Progenitor cell of endocrine pancreas (in vitro differentiated cells): ENCODE measurements at places on chromosomes 12 and 14. TPM values are rescaled to one million over a fixed set of nuclear protein-coding genes. Genes with fewer than 3 reads are reported as not detected.

GRCh38 chr12:14884458-14884878 lies 1.2 kb downstream of the MGP start:
- DNase-seq: no peak

DNA sequence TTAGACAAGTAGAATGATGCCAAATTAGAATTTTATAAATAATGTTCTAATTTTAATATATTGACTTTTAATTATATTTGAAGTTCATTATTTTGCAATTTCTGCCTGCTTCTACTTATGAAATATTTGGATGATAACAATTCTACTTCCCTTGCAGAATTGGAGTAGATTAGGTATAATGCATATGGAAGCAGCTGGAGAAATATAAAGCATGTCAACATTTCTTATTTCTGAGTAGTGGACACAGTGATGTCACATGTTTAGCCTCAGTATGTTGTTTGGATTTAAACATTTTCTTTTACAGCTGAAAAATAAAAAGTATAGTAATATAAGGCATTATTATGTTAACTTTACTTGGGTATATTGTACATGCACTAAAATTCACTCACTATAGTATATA lies 344.2 kb upstream of the E2F7 start:
- DNase-seq: no peak

GRCh38 chr14:75723716-75724115 lies 62.7 kb downstream of the TTLL5 start:
- no peak for DNase-seq

DNA sequence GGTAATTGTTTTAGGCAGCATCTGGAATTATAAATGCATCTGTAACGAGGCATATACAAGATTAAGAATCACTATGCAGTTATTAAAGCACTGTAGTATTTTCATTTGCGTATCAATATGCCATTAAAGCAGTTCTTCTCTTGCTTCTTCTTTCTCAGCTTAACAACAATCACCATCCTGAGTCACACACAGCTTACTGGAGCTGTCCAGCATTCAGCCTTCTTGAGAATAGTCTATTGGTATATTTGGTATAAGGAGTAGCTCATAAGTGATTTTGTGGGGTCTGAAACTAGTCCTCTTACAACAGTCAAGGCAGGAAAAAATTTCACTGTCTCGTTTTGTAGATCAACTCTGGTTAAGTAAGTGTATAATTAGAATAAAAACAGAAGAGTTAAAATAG lies 523.0 kb upstream of the FOXG1 start:
- no peak for DNase-seq

The OVCH1 gene
- total RNA-seq: 0.31 and 0.65 TPM in 2 replicates

The KRT3 gene
- not detected in 2 replicates for total RNA-seq

The KRT78 gene
- not detected in 2 replicates for total RNA-seq

The GNB3 gene
- 5.6 and 7.0 TPM in 2 replicates for total RNA-seq
